Activated CD4-positive, CD25-positive, alpha-beta regulatory T cell (primary cell): ENCODE measurements at places on chromosomes 1 and 21.

- no peak for DNase-seq
Observed at GRCh38 chr1:188027613-188028012, 1198.9 kb downstream of the PLA2G4A start.

DNA sequence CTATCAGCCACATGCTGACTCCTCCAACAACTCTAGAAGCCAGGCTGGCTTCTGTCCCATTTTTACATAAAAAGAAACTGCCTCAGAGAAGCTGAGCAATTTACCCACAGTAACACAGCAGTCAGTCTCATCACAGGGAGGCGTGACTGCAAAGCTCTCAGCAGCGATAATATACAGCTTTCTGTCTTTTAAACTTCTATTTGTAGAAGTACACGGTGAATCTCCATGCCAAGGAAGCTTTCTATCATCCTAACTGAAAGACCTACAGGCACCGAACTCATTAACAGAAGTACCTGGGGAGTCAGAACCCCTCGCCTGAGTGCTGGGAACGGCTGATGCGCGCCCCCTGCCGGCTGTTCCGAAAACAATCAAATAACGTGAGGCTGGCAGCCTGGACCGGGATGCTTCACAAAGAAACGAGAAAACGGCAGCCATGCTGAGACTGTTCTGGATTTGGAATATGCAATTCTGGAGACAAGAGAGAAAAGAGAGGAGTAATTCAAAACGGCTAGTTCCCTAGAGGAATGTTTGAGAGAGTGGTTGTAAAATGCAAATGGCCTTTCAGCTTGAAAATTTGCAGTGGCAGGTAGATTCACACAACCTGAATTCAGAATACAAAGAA lies 43.5 kb upstream of the RAB4A start:
- DNase-seq, result peak; percentile 53

DNA sequence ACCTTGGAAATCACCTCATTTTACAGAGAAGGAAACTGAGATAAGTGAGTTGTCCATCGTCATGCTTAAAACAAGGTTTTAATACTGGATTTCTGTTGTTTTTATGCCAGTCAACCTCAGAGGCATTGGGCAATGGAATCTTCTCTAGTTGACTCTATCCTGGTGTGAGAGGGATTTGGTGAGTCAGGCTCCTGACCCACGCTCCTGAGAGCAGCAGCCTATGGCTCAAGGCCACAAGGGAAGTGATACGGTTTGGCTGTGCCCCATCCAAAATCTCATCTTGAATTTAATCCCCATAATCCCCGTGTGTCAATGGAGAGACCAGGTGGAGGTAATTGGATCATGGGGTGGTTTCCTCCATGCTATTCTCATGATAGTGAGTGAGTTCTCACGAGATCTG lies 90.1 kb downstream of the TLR5 start:
- no peak for DNase-seq

DNA sequence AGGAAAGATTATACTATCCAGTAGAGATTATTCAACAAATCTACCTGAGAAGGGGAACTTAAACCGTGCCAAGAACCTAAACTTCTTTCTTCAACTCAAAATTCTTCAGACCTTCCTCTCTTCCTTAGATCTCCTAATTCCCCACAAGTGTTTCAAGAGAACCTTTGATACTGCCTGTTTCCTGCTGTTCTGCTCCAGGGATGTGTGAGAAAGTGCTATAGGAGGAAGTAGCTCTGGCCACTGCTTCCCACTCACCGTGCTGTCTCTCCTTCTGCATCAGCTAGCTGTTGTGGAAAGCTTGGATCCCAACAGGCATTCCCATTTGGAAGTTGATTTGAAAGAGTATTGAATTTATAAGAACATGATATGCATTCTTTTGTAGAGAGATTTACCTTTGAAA lies 4.5 kb upstream of the NOS1AP start:
- no peak for DNase-seq

GRCh38 chr1:173870252-173871075 lies 2.3 kb downstream of the ZBTB37 start:
- no peak for DNase-seq

DNA sequence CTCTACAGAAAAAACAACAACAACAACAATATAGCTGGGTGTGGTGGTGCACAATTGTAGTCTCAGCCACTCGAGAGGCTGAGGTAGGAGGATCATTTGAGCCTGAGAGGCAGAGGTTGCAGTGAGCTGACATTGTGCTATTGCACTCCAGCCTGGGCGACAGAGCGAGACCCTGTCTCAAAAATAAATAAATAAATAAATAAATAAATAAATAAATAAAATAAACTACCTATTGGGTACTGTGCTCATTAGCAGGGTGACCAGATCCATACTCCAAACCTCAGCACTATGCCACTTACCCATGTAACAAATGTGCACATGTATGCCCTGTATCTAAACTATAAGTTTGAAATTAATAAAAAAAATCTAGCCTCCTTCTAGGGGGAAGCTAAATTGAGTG lies 369.4 kb upstream of the AJAP1 start:
- no peak for DNase-seq

DNA sequence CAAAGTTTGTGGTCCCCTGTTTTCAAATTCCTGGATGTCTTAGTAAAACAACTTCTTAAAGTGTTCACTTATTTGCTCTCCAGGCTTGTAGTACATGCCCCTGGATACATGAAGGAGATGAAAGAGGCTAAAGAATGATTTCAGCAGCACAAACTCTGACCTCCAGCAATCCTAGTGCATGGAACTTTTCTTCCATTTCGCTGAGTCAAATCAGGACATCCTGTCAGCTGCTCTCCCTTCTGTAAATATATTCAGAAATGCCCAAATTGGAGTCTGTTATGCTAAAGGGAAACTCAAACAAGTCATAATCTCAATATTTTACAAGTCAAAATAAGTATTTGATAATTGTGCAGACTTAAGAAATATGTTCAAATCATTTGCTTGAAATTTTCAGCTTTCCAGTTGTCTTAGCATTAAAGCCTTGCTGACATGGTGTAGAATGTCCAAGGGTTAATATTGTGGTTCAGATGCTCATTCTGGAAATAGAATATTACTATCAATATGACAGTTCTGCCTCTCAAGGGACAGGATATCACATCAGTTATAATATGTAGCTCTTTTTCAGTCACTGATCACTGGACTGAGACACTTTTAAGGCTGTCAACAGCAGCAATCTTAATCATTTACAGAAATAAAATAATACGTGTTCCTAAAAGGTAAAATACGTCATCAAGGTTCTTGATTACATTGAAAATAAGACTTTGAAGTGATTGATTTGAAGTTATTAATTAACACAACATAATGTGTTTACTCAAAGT lies 1157.3 kb downstream of the PLA2G4A start:
- DNase-seq, result no peak

DNA sequence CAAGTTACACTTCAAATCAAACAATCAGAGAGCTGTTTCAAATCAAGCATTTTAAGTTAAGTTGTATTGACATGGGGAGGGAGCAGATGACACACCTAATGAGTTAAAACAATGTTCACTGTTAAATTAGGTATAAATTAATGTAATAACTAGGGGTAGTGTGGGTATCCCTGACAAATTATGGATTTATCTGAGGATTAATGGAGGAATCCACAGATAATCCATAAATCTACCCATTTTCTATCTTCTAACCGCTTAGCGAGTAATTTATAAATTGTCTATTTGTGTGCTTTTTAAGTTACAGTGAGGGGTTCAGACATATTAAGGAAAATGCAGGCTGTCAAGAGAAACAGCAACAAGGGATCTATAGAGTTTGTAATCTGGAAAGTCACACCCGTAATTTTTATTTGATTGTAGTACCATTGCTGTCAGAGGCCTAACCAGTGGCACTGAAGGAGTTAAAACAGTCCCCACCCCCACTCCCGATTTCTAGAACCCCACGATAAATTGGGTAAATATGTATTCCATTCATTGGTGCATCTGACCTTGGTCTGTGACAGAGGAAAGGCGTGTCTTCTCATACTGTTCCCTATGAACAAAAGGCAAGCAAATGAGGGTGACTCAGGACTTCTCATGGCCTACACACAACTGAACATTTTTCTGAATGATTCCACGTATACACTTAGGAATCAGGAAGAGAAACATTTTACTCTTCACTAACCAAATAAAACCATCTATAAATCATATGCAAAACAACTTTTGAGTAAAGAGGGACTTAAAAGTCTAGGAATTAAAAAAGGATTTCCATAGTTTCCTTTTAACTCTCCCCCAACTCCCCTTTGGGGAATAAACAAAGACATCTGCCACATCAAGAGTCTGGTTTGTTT lies 7.4 kb downstream of the IRF2BP2 start:
- DNase-seq, result no peak

- no peak for DNase-seq
Observed at GRCh38 chr1:161162806-161163205, 3.4 kb upstream of the PPOX start.

GRCh38 chr1:225230483-225230882 lies 197.4 kb downstream of the LBR start:
- DNase-seq, result no peak

GRCh38 chr1:221309723-221310122 lies 430.5 kb downstream of the HLX start:
- DNase-seq, result no peak

DNA sequence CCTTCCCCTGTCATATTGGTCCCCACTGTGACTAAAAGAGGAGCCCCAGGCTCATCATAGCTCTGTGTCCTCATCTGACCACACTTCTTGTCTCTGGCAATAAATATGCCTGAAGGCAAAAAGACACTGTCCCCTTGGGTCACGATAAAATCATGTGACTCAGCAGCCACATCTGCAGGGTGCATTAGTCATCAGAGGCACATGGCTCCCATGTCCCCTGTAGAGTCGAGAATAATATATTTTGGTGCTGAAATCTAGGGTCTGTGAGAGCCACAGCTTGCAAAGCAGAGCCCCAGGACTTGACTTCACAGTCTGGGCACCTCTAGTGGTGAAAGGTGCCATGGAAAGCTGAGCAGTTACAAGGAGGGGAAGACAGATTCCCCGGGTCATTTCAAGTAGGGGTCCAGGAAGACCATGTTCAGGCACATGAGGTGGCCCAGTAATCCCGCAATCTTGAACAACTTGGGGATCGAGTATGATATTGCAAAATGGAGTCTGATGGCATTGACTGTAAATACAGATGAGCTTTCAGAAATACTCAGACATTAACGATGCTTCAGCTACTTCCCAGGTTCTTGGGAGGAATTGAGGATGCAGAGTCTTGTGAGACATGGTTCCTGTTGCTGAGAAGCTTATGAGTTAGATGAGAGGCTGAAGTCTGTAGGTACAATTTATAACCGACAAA lies 68.6 kb downstream of the SLC35F3 start:
- DNase-seq, result no peak

DNA sequence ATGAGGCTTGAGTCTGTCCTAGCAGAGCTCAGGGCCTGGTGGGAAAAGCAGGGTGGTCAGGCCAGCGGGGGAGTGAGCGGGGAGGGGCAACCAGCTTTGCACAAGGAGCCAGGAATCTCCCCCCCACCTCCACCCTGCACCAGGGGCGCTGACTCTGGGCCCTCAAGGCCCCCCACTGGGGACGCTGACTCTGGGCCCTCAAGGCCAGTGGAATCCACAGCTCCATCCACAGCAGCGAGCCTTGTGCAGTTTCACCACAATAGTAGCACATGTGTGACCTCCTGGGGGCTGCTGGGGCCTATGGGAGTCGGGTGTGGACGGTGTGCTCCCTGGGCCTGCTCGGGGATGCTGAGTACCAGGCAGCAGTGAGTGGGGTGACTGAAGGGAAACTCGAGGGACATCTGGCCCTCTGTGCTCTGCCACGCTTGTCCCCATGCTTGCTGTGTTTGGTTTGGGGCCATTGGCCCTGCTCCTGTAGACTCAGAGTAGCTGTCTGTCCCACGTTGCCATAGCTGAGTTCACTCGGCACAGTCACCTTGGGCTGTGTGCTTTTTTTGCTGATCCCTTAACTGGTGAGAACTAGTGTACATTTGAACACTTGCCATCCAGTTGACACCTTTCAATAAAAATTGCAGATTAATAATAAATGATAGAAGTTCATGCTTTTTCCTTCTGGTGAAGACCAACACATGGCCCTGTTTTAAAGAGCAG lies 89.2 kb downstream of the ADARB1 start:
- DNase-seq, result no peak

- no peak for DNase-seq
Observed at GRCh38 chr21:42027822-42028765, 17.9 kb upstream of the ZBTB21 start.

- no peak for DNase-seq
Observed at GRCh38 chr1:207812778-207813511, 61.1 kb downstream of the CD46 start.

- no peak for DNase-seq
Observed at GRCh38 chr1:97160818-97161217, 439.2 kb downstream of the PTBP2 start.

- DNase-seq, result no peak
Observed at GRCh38 chr1:76865696-76866286, 1.5 kb upstream of the ST6GALNAC5 start.
